Right renal pelvis (tissue), 4 donors: ENCODE measurements at places on chromosomes 1 and 21. TPM values are rescaled to one million over a fixed set of nuclear protein-coding genes. Genes with fewer than 3 reads are reported as not detected.

GRCh38 chr1:212864201-212864600 is 6.1 kb downstream of the FLVCR1 start:
- no peak for DNase-seq

DNA sequence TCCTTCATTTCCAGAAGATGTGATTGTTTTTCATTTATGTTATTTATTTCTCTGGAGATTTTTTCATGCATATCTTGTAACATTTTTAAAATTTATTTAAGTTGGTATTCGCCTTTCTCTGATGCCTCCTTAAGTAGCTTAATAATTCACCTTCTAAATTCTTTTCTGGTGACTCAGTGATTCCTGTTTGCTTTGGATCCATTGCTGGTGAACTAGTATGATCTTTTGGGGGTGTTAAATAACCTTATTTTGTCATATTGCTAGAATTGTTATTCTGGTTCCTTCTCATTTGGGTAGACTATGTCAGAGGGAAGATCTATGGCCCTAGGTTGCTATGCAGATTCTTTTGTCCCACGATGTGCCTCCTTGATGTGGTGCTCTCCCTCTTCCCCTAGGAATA is 1347.2 kb upstream of the B3GALT2 start:
- DNase-seq = no peak

Gene TEDDM1
- 0.11 TPM for polyA plus RNA-seq

- DNase-seq = no peak
Measured at GRCh38 chr1:183200451-183200850, 14.4 kb downstream of the LAMC2 start.

- DNase-seq = no peak
Measured at GRCh38 chr1:231590453-231591198, 36.0 kb upstream of the DISC1 start.

Gene AGMAT
- 34.8 TPM for polyA plus RNA-seq

Gene AMY1A
- polyA plus RNA-seq = 0.26 TPM

DNA sequence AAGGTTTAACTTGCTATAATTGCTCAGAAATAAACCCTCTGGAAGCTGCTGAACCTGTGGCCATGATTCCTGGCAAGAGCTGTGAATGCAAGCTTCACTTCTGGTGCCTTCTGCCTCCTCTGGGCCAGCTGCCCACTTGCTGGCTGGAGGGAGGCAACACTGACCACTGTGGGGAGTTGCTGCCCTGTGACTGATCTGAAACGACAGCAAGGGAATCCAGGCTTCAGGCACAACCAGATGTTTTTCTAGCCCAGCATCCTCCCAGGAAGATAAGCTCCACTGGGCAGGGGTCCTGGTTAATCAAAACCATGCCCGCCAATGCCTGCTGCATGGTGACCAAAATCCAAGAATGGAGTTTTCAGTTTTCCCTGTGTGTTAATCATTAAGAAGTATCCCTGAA is 180.0 kb upstream of the HMGB4 start:
- no peak for DNase-seq

DNA sequence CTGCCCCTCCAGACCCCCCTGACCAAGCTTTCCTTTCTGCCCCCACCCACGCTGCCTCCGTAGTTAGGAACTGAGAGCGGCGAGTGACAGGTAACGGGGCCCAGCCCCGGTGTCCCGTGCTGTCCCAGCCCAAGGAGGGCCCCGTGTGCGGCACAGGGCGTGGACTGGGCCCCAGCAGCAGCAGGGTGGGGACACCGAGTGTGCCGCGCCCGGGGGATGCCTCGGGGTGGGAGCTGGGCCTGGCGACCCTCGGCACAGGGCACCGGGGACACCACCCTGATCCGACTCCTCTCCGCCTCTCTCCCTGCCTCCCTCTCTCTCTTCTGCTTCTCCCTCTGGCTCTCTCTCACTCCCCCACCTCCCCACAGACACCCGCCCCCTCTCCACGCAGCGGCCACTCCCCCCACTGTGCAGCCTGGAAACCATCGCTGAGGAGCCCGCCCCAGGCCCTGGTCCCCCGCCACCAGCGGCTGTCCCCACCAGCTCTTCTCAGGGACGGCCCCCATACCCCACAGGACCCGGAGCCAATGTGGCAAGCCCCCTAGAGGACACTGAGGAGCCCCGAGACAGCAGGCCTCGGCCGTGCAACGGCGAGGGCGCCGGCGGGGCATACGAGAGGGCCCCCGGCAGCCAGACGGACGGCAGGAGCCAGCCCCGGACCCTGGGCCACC is 22.7 kb downstream of the PANK4 start:
- DNase-seq = no peak

DNA sequence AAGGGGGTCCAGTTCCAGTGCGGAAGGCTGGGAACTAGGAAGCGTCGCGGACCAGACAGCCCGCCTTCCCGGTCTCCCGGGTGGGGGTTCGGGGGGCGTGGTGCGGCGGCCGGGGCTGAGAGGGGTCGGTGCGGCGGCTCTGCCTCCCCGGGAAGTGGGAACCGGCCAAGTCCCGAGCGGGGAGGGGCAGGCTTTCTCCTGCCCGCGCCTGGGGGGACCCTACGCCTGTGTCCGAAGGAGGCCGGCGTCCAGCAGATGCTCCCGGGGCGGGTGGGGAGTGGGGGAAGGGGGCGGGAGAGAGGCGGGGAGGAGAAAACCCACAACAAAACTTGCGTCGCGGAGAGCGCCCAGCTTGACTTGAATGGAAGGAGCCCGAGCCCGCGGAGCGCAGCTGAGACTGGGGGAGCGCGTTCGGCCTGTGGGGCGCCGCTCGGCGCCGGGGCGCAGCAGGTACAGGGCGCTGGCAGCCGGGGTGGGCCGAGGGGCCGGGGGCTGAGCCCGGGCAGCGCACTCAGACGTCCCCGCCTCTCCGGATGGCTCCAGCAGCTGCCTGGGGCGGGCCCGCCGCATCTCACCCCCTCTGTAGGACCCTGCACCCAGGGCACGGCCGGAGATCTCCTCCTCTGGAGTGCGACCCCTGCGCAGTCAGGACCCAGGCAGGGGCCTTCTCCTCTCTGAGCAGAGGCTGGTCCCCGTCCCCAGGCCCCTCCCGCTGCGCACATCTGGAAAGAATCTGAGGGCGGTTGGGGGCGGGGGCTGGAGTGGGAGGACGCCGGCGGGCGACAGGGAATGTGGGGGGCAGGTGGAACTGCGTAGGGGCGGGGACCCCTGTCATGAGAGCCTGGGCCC is at the start of gene PODN:
Gene PODN (plus strand): TSS at position 355 of the 849 bp plus-strand sequence. CDS start 7,643 bp downstream, outside the sequence.
- DNase-seq = no peak
